ENCODE measurements at places on chromosomes 7 and 10.

GRCh38 chr7:42946627-42946950 lies 14.4 kb downstream of the MRPL32 start:
- no peak for DNase-seq

DNA sequence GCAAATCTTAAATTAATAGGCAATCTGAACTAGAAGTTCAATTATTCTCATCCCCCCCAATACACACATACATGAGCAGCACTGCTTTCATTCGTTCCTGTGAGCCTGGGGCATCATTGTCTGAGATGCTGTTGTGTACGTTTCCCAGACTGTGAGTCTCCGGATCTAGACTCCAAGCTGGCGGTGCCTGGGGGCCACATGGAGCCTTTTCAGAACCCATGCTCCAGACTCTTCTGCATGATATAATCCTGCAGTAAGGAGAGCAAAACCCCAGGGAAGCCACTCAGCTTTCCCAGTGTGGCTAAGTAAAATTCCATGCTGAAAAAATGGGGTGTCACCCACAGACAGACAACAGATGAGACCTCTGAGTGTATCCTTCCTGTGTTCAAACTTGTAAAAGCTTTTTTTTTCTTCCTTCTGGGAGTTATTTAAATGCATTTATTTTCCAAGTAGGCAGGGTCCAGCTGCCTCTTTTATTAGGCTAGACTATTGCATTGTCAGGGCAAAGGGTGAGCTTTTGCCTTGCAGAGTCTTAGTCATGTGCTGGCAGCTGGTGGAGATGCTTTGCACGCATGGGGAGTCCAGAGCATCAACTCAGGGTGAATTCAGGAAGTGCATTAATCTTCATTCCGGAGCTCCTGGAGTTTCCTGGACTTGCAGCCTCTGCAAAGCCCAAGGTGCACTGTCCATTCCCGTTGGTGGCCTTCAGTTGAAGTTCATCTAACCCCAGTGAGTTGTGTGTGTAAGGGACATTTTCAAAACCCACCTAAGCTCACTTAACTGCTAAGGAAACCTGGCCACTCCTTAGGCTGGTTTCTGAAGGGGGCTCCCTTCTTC lies 185.7 kb upstream of the ADO start:
- no peak for DNase-seq

- DNase-seq = no peak
Measured at GRCh38 chr10:128414568-128414967, 288.3 kb upstream of the MKI67 start.

GRCh38 chr10:61998937-61999336 lies 97.4 kb downstream of the ARID5B start:
- no peak for DNase-seq

Measured in RWPE1 (cell line).